ENCODE measurements at places on chromosomes 11 and 22. TPM values are rescaled to one million over a fixed set of nuclear protein-coding genes. Genes with fewer than 3 reads are reported as not detected.
A peak's percentile ranks its signal among the peaks of the same experiment; 100 is the strongest.

The OR51I1 gene
- total RNA-seq: not detected

The EXPH5 gene
- total RNA-seq: 0.44 TPM

The TSSK2 gene
- not detected for total RNA-seq

The TNNI2 gene
- not detected for total RNA-seq

The PNPLA2 gene
- 32.3 TPM for total RNA-seq

The CASP5 gene
- not detected for total RNA-seq

The GPHA2 gene
- total RNA-seq: not detected

The POU2AF1 gene
- not detected for total RNA-seq

DNA sequence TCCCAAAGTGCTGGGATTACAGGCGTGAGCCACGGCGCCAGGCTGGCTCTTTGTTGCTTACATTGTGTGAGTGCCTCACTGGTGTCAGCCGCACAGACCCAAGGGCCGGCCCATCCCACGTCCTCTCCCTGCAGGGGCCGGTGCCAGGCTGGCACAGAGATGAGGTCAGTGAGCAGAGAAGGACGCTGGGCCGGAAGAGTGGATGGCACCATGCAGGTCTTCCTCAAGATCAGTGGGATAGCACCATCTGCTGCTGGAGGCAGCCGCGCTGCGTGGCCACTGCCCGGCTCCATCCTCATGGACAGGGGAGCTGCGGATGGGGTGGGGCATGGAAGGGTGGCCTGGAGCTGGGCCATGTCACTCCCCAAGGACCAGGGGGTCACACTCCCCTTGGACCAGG, 22.0 kb upstream of the FGF4 start:
- H3K27ac ChIP-seq: no peak overlapping the region
- H3K36me3 ChIP-seq: no peaks in the 10 kb centered on the region
- peaks cover 6% of the 10 kb centered on the region for H3K27me3 ChIP-seq
- no peak for DNase-seq
- H3K4me1 ChIP-seq: no peaks in the 10 kb centered on the region
- H3K4me3 ChIP-seq: no peak overlapping the region

DNA sequence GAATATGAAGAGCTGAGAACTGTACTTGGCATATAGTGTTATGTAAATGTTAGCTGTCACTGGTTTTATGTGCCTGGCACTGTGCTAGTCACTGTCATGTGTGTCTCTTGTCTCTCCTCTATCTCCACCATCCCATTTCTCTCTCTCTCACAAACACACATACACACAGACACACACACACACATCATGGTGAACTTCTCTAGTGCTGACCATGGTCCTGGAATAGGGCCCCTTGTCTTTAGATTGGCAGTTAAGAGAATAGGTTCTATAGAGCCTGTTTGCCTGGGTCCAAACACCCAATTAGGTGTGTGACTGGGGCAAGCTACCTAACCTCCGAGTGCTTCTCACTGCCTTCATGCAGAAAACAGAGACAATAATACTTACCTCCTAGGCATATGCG, 109.7 kb upstream of the NARS2 start:
- H3K27me3 ChIP-seq: peaks cover 4% of the 10 kb centered on the region
- H3K4me3 ChIP-seq: no peak overlapping the region
- H3K27ac ChIP-seq: no peak overlapping the region

DNA sequence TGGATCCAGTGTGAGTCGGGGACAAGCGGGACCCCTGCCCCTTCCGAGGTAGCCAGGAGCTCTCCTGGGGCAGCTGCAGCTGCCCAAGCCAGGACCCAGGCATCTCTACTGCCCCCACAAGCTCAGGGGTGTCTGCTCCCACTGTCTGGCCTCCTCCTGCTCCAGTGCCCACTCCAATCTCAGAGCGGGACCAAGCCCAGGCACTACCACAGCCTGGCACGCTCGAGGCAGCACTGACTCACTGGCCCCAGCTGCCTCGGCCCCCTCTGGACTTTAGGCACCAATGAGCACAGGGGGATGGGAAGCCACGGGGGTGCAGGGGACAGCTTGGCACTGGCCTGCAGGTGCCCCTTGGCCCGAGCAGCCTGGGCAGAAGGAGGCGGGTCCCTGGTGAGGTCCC, 8.2 kb downstream of the IL2RB start:
- no peak for DNase-seq
- peaks cover 9% of the 10 kb centered on the region for H3K27me3 ChIP-seq
- H3K36me3 ChIP-seq: no peaks in the 10 kb centered on the region
- H3K4me3 ChIP-seq: no peak overlapping the region

GRCh38 chr22:23556026-23556620, 24.0 kb downstream of the IGLL1 start:
- no peaks in the 10 kb centered on the region for H3K36me3 ChIP-seq
- peaks cover 7% of the 10 kb centered on the region for H3K4me1 ChIP-seq
- H3K4me3 ChIP-seq: no peak overlapping the region
- H3K27ac ChIP-seq: no peak overlapping the region
- peak; percentile 39 for DNase-seq

DNA sequence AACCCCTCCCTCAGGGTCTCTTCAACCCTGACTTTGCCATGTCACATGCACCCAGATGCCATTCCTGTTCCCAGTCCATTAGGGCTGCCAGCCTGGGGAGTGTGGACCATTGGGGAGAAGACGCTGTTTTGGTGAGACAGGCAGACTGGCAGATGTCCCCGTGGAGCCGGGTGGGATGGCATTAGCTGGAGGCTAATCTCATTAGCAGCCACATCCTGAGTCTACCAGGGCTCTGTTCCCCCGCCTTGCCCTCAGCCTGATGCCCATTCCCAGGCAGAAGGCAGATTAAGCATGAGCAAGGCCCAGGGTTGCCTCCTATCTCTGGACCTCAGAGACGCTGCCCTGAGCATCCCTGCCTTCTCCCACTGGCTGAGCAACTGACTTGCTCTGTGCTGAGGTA, 46.4 kb upstream of the ALX4 start:
- no peak overlapping the region for H3K4me3 ChIP-seq
- DNase-seq: no peak
- peaks cover under 1% of the 10 kb centered on the region for H3K36me3 ChIP-seq
- peaks cover 4% of the 10 kb centered on the region for H3K27me3 ChIP-seq
- H3K27ac ChIP-seq: no peak overlapping the region
- H3K4me1 ChIP-seq: peaks cover 1% of the 10 kb centered on the region

- peak overlapping the region; percentile 34 for H3K27ac ChIP-seq
- H3K4me3 ChIP-seq: peak overlapping the region; percentile 86
- H3K36me3 ChIP-seq: no peaks in the 10 kb centered on the region
- DNase-seq: no peak
- H3K27me3 ChIP-seq: peaks cover 5% of the 10 kb centered on the region
Observed at GRCh38 chr11:119029340-119030028, 1.2 kb downstream of the SLC37A4 start.

GRCh38 chr11:13837286-13837685, 125.2 kb upstream of the SPON1 start:
- no peaks in the 10 kb centered on the region for H3K4me1 ChIP-seq
- no peaks in the 10 kb centered on the region for H3K27me3 ChIP-seq
- no peak for DNase-seq
- H3K27ac ChIP-seq: no peak overlapping the region
- H3K4me3 ChIP-seq: no peak overlapping the region

GRCh38 chr22:31556627-31557203, 60.4 kb downstream of the SFI1 start:
- no peak for DNase-seq
- H3K4me3 ChIP-seq: no peak overlapping the region
- H3K27me3 ChIP-seq: peaks cover 2% of the 10 kb centered on the region

GRCh38 chr11:119696378-119697222, 32.4 kb downstream of the NECTIN1 start:
- H3K36me3 ChIP-seq: no peaks in the 10 kb centered on the region
- H3K4me3 ChIP-seq: no peak overlapping the region
- H3K27me3 ChIP-seq: peaks cover 7% of the 10 kb centered on the region
- no peak overlapping the region for H3K27ac ChIP-seq
- no peak for DNase-seq

- no peaks in the 10 kb centered on the region for H3K36me3 ChIP-seq
- peaks cover 20% of the 10 kb centered on the region for H3K4me1 ChIP-seq
- H3K27ac ChIP-seq: no peak overlapping the region
- DNase-seq: no peak
Observed at GRCh38 chr11:3046190-3046589, 11.0 kb downstream of the CARS1 start.

GRCh38 chr11:111674941-111675340, 72.7 kb downstream of the SIK2 start:
- no peaks in the 10 kb centered on the region for H3K4me1 ChIP-seq
- H3K27me3 ChIP-seq: no peaks in the 10 kb centered on the region
- no peak for DNase-seq
- H3K36me3 ChIP-seq: no peaks in the 10 kb centered on the region
- H3K27ac ChIP-seq: no peak overlapping the region

DNA sequence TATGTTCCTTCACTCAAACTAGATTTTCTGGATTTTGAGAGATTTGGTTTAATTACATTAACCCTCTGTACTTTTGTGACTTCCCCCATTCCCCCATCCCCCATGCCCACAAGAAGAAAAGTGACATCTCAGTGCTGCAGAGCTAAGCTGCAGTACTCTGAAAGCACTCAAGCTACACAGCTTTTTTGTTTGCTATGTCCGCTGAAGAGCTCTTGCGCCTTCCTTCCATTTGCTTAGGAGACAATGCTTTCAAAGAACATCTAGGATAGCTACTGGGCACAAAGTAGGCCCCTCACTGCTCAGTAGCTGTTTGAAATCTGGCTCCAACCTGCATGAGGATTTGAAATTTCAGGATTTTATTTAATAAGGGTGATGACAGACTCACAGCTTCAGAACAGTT, 69.7 kb downstream of the SLC17A6 start:
- no peaks in the 10 kb centered on the region for H3K36me3 ChIP-seq
- no peak overlapping the region for H3K27ac ChIP-seq
- peak overlapping the region; percentile 6 for H3K4me3 ChIP-seq

GRCh38 chr11:72643547-72643946, 30.7 kb downstream of the PDE2A start:
- peak overlapping the region; percentile 53 for H3K4me3 ChIP-seq
- peaks cover 4% of the 10 kb centered on the region for H3K4me1 ChIP-seq
- no peaks in the 10 kb centered on the region for H3K36me3 ChIP-seq
- no peak for DNase-seq
- H3K27me3 ChIP-seq: peaks cover 6% of the 10 kb centered on the region

- peaks cover 4% of the 10 kb centered on the region for H3K27me3 ChIP-seq
- peaks cover 5% of the 10 kb centered on the region for H3K36me3 ChIP-seq
- DNase-seq: no peak
- H3K4me1 ChIP-seq: no peaks in the 10 kb centered on the region
Observed at GRCh38 chr22:48331691-48332220, 1495.9 kb downstream of the BRD1 start.

DNA sequence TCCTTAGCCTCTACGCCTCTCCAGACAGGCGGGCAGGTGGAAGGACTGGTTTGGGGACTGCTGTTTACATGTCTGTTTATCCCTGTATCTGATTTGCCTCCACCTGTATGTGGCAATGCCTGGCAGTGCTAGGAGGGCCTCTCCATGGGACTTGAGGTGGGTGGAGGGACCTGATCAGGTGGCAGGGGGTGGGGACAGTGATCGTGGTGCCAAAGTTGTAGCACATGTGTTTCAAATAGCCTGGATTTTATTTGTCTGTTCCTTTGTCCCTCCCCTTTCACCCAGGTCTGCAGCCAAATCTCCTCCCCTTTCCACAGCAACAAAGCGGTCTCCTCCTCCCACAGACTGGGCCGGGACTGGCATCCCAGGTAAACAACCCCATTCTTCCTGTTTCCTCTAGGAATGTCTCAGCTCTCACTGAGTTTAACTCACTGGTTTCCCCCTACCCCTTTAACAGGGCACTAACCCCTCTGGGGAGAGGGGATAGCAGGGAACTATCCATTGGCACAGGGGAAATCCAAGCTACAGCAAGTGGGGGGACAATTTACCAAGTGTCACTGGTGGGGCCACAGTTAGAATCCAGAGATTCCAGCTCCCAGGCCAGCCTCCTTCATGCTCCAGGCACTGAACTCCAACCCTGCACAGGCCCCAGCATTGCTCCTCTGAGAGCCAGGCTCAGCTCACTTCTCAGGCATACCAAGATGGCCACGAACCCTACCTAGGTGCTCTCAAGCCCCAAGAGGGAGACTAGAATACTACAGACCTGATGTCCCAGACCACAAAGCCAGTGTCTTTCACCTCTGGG, 22.9 kb upstream of the TLCD5 start:
- no peaks in the 10 kb centered on the region for H3K36me3 ChIP-seq
- DNase-seq: no peak
- H3K27ac ChIP-seq: no peak overlapping the region
- no peak overlapping the region for H3K4me3 ChIP-seq
- H3K4me1 ChIP-seq: peaks cover 5% of the 10 kb centered on the region

DNA sequence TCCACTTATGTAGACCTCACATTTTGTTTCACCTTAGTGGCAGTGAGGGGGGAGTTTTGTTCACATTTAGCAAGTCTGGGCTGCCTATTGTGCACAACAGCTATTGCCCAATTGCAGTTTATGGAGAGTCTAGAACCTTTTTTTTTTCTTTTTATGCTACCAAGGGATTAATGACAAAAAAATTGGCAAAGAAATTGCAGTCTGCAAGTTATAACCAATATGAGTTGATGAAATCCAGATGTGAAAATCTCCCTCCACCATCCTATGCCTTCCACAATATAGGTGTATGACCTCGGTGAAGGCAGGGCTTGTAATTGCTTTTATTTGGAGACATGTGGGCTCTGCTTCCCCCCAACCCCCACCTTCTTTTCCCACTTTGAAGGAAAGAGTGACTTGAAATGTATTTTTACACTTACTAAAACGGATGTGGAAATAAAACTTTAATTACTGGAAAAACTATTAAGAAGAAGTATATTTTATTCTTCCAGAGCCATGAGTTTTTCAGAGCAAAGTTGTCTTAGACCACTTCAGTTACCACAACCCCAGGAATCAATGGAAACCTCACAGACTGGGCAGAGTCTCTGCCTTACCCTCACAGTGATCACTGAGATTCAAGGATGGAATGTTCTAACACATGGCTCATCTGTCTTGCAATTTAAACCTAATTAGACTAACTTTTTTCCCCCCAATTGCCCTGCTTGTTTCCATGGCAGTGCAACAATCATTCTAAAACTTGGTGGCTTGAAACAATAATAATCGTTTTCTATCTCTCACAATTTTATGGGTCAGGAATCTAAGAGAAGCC, 120.8 kb upstream of the SLC5A12 start:
- no peak overlapping the region for H3K27ac ChIP-seq
- no peak overlapping the region for H3K4me3 ChIP-seq
- H3K36me3 ChIP-seq: no peaks in the 10 kb centered on the region

DNA sequence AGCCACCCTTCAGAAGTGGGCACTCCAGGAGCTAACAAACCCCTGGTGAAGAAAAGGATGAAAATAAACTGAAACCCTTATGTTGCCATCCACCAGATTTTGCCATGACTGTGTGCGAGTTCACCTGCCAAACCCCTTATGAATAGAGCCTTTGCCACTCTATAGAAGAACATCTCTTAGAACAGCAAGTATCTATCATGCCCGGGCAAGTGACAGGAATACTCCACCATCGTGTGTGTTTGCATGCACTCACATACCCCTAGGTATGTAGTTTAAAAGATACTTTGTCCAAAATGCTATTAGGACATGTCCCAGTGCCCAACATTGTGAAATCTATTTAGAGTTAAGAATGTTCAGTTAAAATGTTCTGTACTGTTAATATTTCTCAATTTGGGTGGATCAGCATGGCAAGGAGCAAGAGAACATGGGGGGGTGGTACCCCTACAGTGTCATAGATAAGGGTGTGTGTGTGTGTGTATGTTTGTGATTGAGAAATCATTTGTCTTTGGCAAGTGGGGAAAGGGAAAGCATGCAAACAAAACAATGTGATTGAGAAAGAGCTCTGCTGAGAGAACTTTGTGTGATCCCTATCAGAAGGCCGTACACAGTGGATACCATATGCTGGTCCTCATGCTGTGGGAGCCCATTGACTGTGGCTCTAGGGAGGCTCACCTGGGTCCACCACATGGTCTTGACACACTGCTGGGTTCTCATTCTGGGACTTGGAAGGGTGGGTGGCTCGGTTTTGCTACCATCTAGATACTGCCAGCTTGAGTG, 94.9 kb downstream of the ZBTB16 start:
- H3K27ac ChIP-seq: no peak overlapping the region
- H3K4me3 ChIP-seq: no peak overlapping the region
- no peak for DNase-seq
- H3K27me3 ChIP-seq: no peaks in the 10 kb centered on the region
- H3K4me1 ChIP-seq: peaks cover 10% of the 10 kb centered on the region
- no peaks in the 10 kb centered on the region for H3K36me3 ChIP-seq

Data from glutamatergic neuron (in vitro differentiated cells).